ENCODE measurements at places on chromosomes 4 and X. TPM values are rescaled to one million over a fixed set of nuclear protein-coding genes. Genes with fewer than 3 reads are reported as not detected.

The GLOD5 gene
- not detected for total RNA-seq

The LUZP4 gene
- total RNA-seq, result not detected

The STX18 gene
- 23.1 TPM for total RNA-seq

The CXorf49 gene
- total RNA-seq, result not detected

The PAGE2B gene
- not detected for total RNA-seq

The RPA4 gene
- 0.14 TPM for total RNA-seq

Measured in A549 treated with dexamethasone at 1 μM for 4 hours (cell line).